Non-pigmented ciliary epithelial cell (primary cell): ENCODE measurements at places on chromosomes 6 and 20.

- no peak for DNase-seq
These were observed 303.3 kb upstream of the MMS22L start for GRCh38 chr6:97586344-97586743.

DNA sequence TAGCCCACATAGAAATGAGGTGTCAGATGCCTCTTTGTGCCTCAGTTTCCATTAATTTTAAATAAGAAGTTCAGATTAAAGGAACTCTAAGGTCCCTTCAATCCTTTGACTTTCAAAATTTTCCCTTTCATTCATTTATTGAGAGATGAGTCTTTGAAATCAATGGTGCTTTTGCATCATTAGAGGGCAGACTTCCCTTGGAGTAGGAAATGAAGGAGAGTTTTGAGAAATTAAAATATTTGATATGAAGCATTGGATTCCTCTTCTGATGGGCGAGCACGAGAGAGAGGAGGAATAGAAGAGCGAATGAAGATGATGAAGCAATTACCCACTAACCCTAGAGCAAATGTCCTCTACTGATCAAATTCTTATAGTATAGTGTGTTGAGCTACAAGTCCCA lies 105.7 kb downstream of the EDN1 start:
- no peak for DNase-seq

DNA sequence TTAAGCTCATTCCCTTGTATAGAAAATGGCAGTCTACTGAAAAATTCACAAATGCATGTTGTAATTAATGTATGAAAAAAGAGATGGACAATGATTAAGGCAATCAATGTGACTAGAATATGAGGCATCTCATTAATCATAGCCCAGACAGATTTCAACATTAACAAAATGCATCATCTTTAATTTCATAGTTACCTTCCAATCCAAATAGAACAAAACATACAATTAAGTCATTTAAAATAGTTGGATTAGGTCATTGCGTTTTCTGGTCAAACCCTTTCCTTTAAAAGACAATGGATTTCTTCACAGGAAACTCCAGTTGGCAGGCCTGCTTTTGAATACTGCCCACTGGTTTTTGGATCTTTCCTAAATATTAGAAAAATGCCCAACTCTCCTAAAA lies 203.9 kb downstream of the HAO1 start:
- DNase-seq: no peak

GRCh38 chr20:40225596-40225995 lies 463.4 kb downstream of the MAFB start:
- DNase-seq: no peak

DNA sequence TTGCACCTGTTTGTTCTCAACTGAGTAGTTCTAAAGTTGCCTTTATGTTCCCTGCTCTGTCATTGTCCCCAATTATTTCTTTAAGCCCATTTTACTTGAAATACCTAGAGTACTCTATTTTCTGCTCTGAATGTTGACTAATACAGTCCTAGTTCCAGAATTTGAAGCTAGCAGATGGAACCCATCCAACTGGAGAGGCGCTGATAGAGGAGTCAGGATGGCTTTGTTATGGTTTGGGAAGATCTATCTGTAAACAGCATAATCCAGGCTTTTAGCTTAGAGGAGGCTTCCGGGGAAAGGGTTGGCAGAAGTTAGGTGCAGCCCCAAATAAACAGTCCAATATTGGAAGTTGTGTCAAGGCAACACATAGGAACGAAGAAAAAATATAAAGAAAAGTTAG lies 927.7 kb downstream of the TFAP2A start:
- DNase-seq: no peak

DNA sequence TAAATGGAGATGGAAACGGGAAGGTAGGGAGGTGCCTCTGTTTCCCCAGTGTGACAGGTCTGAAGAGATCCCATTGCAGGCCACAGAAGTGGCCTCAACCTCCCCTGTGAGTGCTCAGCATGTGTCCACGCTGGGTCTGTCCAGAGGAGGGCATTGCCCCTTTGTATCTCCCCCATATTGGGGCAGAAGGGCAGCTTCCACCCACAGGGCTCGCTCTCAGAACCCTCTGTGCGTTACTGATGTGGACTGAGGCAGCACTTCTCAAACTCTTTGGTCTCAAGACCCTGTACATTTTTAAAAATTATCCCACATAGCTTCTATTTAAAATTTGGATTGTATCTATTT lies 22.0 kb downstream of the ARFGEF3 start:
- no peak for DNase-seq

- no peak for DNase-seq
These were observed 29.2 kb upstream of the PKHD1 start for GRCh38 chr6:52116605-52116948.

GRCh38 chr6:145367149-145367548 lies 368.2 kb downstream of the EPM2A start:
- no peak for DNase-seq

DNA sequence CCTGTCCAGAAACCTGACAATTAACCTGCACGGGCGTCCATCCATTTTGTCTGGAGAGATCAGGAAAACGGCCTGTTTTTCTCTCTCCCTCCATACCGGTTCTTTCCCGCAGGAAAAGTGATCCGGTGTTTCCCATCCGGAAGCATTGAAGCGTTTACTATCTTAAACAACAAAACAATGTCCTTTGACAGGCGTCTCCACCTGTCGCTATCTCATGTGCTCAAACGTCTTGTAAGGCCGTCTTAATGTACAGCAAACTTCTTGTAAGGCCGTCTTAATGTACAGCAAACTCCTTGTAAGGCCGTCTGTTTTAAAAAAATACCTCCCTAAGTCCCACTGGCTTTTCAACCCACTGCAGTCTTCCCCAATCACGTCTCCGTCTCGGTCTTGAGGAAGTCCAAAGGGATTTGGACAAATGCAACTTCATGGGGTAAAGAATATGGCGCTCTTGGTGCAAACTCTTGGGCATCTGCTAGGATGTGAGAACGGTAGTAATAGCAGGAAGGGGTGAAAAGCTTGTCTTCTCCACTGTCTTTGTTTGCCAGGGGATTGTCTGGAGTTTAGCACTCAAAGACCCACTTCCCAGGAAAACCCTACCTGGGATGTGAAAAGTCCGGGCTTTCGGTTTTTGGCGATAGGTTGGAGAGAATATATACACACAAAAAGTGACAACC lies 29.9 kb upstream of the TRIM27 start:
- DNase-seq: no peak
